ENCODE measurements at places on chromosomes 12 and 14.

DNA sequence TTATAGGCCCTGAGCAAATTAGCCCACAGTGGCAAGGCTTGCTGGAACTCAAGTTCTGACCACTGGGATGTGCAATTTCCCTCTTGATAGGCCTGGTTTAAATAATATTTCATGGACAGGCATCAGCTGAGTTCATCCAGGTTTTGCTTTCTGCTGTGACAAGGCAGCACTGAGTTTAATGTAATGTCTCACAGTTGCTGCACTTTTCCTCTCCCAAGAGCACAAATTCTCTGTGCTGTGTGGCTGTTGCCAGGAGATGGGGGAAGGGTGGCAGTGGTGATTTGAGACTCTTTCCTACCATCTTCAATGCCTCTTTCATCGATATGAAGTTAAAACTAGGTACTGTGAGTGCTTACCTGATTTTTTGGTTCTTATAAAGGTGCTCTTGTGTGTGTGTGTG, 272.8 kb upstream of the STXBP6 start:
- no peak for DNase-seq

GRCh38 chr12:69569236-69569635, 16.0 kb upstream of the CCT2 start:
- DNase-seq: no peak

DNA sequence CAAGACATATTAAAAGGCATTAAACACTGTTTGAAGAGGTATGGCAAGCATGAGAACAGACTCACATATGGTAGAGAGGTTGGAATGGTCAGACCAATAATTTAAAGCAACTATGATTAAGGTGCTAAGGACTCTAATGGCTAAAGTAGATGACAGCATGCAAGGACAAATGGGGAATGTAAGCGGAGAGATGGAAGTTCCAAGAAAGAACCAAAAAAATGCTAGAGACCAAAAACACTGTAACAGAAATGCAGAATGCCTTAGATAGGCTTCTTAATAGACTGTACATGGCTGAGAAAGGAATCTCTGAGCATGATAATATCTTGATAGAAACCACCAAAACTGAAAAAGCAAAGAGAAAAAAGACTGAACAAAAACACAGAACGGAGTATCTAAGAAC, 77.4 kb downstream of the RIN3 start:
- no peak for DNase-seq

GRCh38 chr14:79242666-79243065, 968.6 kb downstream of the DIO2 start:
- no peak for DNase-seq

GRCh38 chr12:42992826-42993225, 403.3 kb upstream of the PRICKLE1 start:
- no peak for DNase-seq

GRCh38 chr14:94681300-94682060, 69.3 kb downstream of the SERPINA3 start:
- peak; percentile 85 for DNase-seq

GRCh38 chr12:112149596-112149995, 24.2 kb downstream of the TRAFD1 start:
- peak; percentile 19 for DNase-seq

DNA sequence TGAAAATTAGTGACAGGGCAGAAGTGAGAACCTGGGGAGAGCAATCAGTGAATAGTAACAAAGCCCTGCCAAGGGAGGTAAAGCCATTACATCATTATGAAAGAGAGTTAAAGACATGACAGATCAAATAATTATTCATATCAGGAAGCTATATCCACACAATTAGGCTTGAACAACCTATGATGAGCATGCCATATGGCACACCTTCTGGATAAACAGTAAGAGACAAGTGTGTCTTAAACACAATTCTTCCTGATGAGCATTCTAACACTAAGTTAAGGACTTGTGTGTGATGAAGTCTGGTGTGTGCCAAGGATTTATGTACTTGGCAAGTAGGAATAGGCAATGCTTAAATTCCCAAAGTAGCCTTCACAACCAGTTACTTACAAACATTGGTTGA, 76.1 kb downstream of the GALNT4 start:
- DNase-seq: no peak

GRCh38 chr12:124261885-124262284, 33.0 kb upstream of the RFLNA start:
- DNase-seq: no peak

- no peak for DNase-seq
These were observed 13.0 kb upstream of the LEMD3 start for GRCh38 chr12:65156366-65156841.

GRCh38 chr12:13233830-13234641, 37.5 kb downstream of the EMP1 start:
- DNase-seq: no peak

DNA sequence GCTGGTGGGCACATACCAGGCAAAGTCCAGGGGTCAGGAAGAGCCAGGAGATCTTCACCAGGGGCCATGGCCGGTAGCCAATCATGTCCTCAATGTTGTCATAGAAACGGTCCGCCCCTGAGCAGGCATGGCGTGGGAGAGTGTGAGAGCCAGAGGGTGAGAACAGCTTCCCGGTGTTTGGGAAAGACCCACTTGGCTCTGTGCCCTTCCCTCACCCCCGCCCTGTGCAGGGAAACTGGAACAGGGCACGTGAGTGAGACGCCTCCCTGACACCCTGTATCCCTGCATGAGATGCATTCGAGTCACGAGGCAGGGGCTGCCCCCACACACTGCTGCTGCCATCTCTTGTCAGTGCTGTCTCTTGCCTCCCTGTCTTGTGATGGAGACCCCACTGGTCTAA, 20.7 kb downstream of the SLC6A12 start:
- no peak for DNase-seq

DNA sequence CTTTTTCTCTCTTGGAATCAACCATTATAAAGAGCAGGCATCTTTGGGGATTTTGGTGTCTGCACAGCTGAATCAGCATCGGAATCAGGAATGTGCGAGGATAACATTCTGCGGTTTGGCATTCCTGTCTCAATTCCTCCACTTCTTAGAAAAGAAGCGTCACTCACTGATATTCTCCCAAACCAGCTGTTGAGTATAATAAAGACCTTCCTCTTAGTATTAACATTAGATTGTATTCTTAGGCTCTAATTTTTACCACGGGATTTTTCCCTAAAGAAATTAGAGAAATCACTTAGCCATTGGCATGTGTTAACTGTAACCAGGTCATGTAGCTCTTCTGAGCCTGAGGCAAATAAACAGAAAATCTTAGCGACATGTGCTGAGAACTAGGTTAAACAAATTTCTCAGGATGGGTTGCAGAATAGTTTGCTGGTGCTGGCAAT, 128.7 kb downstream of the TMX1 start:
- peak; percentile 84 for DNase-seq

- peak; percentile 23 for DNase-seq
These were observed 393.3 kb upstream of the RPL10L start for GRCh38 chr14:47044841-47045240.

GRCh38 chr12:9068600-9068999, 47.1 kb downstream of the A2M start:
- no peak for DNase-seq

DNA sequence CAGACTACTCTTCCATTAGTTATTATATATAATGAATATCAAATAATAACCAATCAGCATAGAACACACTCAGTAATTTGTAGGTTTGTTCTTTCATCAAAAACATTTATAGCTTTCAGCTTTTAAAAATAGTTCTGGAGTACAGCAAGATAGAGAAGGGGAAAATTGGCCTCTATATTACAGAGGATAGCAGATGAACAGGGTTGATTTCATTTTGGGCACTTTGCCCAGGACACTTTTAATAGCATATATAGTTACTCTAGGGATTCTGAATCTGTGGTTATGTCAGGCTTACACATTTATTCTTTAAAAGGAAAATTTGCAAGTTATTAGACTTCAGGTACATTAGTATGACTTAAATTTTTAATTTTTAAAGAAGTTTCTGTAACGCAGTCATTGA, 52.6 kb downstream of the IFT81 start:
- no peak for DNase-seq

DNA sequence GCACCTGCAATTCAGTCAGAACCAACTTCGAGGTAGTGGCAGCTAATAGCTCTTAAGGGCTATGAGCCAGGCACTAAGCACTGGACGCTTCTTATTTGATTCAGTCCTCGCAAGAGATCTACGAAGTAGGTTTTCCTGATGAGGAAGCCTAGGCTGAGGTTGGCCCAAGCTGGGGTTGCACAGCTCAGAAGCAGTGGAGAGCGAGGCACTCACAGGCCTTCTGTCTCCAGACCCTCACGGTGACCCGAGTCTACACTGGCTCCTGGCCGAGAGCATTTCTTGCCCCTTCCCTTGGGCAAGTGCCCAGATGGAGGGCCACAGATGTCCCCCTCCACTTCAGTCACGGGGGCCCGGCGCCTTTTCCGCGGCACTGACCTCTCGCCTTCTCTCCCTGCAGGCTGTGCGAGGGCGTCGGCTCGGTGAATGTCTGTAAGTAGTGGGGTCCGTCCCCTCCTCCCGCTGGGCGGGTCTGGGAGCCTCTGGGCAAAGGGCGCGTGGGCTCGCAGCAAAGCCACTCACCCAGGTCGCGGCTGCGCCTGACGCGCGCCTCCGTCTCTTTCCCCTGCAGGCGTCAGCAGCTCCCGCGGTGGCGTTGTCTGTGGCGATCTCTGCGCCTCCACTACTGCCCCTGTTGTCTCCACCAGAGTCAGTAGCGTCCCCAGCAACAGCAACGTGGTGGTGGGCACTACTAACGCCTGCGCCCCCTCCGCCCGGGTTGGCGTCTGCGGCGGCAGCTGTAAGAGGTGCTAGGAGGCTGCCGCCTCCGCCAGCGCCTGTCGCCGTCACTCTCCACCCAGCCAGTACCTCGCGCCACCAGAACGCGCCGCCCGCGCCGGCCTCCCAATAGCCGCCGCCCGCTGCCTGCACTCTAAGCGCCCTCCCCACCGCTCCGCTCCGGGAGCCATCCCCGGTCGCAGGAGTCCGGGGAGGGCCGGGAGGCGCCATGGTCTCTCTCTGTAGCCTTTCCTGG, 13.1 kb downstream of the KRT83 start:
- DNase-seq: peak; percentile 67

GRCh38 chr12:128825835-128826234, 2.1 kb upstream of the SLC15A4 start:
- DNase-seq: no peak

- DNase-seq: peak; percentile 24
These were observed 2.3 kb upstream of the KRT6A start for GRCh38 chr12:52495389-52495788.

- no peak for DNase-seq
These were observed 85.3 kb downstream of the PRKCH start for GRCh38 chr14:61406675-61407074.

GRCh38 chr12:12747278-12747677, 30.1 kb downstream of the CDKN1B start:
- no peak for DNase-seq

DNA sequence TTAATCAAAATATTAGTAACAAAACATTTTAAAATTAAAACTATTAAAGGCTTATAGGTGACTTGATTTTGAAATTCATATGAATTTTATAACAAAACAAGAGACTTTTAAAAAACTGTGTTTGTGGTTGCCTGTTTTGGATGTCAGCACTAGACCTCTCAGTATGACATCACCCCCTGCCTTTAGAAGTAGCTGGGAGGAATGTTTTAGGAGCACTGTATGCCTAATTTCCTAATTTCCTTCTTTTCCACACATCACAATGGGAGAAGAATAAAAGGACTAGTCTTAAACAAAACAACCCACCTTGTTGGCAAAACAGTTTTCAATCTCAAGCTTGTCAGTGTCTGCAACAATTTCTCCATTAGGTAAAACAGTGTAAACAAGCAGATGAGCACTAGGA, 48.1 kb upstream of the PZP start:
- DNase-seq: no peak

DNA sequence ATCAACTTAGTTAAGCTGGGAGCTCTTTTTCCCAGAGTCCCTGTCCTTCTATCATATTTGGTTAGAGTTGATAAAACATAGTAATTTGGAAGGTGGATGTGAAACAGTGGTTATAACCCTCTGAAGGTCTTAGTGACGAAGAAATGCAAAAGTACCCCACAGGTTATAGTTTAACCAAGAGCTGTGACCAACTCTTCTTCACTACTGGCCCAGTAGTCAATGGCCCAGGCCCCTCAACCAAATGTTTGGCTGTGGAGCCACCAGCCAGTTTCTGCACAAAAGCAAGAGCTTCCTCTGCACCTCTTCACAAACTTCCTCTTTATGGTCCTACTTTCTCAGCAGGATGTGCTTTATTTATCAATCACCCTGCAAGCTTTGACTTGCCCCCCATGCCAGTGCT, 132.6 kb downstream of the BMP4 start:
- DNase-seq: no peak

GRCh38 chr12:51406290-51406689, 15.1 kb upstream of the GALNT6 start:
- no peak for DNase-seq

DNA sequence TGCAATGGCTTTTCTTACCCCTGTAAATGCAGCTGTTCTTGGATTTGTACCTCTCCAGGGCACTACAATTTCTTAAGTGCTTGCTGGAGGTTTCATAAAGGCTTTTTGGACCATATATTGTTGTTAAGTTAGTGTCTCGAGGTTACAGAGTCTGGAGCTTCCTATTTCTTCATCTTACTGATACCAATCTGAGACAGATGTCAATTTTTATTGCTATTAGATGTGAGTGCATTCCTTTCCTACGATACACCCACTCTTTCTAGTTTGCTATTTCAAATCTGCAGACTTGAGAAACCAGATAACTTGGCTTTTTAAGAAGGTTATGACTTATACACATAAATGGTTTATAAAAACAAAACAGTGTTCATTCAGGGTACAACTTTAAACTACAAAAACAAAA, 2.1 kb downstream of the NOXRED1 start:
- no peak for DNase-seq

GRCh38 chr12:40831916-40832315, 139.7 kb downstream of the CNTN1 start:
- DNase-seq: no peak

DNA sequence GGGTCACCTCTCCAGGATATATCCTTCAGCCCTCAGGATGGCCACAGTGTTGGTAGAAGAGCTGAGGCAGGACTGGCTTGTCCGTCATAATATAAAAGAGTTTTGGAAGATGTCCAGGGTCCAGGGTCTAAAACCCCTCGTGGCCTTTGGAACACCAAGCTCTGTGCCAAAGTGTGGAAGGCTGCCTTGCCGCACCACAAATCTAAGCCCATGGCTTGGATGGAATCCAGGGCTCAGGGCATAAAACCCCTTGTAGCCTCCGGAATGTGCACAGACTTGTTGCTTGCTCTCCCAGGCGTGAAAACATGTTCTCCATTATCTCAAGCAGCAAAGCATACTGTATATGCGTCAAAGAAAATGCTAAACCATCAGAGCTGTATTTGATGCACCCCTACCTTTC, 46.7 kb downstream of the TNFAIP2 start:
- DNase-seq: no peak

GRCh38 chr12:2485681-2486080, 309.1 kb upstream of the FKBP4 start:
- no peak for DNase-seq

GRCh38 chr12:110282300-110282860, 1.3 kb downstream of the ATP2A2 start:
- DNase-seq: no peak

DNA sequence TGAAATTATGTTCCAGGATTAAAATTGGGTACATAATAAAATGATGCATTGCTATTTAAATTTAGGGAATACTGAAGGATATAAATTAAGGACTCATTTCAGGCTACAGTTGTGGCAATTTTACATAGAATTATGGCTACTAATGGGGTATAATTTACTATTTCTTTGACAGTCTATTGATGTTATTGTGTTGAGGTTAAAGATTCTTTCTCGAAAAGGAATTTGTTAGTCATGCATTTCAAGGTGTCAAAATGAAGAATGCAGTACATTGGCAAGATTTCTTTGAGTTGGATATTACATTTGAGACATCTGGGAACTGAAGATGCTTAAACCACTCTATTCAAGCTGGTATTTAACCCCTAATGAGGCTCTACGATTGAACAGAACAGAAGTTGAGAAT, 28.3 kb downstream of the SLC5A8 start:
- DNase-seq: no peak

Data from T47D (cell line).